ENCODE measurements at places on chromosomes 11 and 22.

DNA sequence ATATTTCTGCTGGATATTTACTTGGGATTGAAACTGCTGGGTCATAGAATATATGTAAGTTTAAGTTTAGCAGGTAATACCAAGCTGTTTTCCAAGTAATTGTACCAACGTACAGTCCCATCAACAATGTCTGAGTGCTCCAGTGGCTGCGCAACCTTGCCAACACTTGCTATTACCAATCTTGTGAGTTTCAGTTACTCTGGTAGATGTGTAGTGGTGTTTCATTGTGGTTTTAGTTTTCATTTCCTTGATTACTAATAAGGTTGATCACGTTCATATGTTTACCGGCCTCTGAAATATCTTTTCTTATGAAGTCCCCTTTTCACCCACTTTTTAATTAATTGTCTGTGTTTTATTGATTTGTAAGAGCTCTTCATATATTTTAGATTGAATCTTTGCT is 370.6 kb upstream of the CADM1 start:
- no peak for DNase-seq

- DNase-seq: no peak
Observed at GRCh38 chr11:5753943-5754342, at the start of gene OR52N4. Gene OR52N4 (plus strand): TSS chr11:5754243. CDS start chr11:5754741, 498 bp downstream.

DNA sequence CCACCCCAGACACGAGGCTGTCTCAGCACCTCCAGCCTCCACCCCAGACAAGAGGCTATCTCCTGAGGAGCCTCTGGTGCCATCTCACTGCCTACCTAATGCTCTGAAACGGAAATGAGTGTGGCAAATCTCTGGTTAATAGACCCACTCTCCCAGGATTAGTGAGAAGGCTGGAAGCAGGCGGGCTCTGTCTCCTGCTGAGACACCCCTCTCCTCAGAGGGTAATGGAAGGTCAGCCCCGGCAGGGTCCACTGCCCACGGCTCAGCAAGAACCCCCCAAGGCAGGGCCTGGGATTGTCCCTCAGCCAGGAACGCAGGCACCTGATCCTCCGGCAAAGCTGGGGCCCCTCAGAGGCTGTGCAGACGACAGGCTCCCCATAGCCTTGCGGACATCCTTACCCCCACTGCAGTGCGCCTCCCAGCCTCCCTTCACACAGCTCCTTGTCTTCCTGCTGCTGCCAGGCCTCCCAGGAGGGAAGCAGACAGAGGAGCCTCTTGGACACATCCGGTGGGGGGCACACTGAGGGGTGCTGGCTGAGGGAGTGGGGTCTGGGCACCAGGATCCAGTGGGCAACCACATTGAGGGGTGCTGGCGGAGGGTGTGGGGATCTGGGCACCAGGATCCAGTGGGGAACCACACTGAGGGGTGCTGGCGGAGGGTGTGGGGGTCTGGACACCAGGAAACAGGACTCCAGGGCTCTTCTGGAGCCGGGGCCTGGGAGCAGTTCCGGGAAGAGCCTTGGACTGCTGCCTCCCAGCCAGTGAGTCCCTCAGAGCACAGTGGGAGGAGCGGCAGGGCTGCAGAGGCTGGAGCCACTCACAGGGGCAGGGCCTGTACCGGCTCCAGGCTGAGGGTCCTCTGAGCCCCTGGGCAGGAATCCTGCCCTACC is 13.1 kb downstream of the CHID1 start:
- no peak for DNase-seq

DNA sequence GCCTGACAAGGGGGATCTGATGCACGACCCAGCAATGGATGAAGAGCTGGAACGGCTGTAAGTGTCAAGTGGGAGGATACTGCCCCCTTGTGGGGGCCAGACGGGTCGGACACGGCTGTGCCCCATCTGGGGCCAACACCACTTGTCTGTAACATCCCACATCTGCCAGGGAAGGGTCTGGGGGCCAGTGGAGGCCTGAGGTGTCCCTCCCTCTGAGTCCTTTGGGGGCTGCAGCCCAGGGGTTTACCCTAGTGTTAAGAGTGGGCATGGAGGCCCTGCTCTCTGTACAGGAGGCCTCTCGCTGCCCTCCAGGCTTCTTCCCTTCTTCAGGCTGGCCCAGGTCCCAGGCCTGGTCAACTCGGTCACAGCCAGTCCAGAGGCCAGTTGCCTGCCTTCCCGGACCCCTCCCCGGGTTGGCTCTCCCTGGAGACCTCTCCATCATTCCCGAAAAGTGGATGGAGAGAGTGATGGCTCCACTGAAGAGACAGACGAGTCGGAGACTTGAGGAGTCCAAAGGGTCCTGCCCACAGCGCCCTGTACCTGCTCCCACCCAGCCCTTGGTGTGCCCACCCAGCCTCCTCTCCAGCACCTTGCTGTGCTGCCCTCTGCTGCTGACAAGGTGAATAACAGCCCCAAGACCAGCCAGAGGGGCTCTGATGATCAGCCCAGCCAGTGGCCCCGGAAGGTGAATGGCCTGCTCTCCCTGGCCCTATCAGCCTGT is 15.4 kb downstream of the ARFGAP2 start:
- DNase-seq: peak; percentile 54

DNA sequence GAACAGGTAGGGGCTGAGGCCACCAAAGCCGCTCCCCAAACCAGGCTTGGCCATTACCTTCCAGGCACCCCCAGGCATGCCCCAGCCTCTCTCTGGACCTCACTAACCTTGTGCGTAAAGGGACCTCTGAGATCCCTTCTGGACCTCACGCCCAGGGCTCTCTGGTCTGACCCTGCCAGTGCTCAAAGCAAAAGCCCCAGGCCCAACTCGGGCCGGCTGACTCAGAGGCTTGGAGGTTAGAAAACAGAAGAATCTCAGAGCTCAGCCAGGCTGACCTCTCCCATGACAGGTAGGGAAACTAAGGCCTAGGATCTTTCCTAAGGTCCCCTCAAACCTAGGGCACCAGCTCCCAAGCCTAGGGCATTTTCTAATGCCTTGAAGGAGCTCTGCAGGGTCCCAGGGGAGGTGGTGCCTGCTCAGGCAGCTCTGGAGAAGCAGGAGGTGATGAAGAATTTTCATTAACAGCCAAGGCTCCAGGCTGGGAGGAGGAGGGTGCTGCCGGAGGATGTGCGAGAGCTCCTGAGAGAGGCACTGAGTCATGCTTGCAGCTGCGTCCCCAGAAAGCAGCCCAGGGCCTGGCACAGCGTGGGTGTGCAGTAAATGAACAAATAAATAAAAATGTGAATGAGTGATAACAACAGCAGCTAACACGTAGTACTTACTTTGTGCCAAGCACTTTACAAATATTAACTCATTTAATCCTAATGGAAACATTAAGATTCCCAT is 25.6 kb downstream of the ARRB1 start:
- DNase-seq: no peak

- DNase-seq: no peak
Observed at GRCh38 chr11:91209751-91210150, 986.9 kb upstream of the CHORDC1 start.

All from stimulated activated effector memory CD8-positive, alpha-beta T cell treated with anti-CD3 and anti-CD28 coated beads, Interleukin-12 subunit alpha, Interleukin-12 subunit beta, amount 100 ng/mL, for 72 hours (primary cell).